Activated naive CD8-positive, alpha-beta T cell treated with anti-CD3 and anti-CD28 coated beads, Interleukin-2, amount 50 U/mL, for 24 hours (primary cell): ENCODE measurements at places on chromosomes 6 and 20.

DNA sequence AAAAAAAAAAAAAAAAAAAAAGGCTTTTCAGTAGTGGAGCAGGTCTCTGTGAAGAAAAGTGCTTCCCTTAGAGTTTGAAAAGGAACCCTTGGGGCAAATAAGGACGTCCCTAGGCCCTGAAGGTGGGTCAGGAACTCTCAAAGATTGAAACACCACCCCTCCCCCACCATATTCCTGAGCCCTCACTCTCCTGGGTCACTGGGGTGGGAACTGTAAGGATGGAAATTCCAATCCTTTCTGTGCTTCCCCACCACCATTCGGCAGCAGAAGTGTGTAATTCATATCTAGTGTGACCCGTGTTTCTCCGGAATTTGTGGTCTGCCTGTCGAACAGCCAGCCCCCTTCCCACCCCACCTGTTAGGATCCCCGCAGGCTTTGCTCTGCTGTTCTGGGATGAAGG, 12.3 kb downstream of the CDYL start:
- no peak for DNase-seq

- no peak for DNase-seq
Measured at GRCh38 chr20:20548527-20549266, 163.7 kb downstream of the RALGAPA2 start.

- no peak for DNase-seq
Measured at GRCh38 chr6:114735025-114735735, 392.4 kb upstream of the HS3ST5 start.

GRCh38 chr6:33904050-33904746, 100.4 kb upstream of the MLN start:
- peak; percentile 56 for DNase-seq

DNA sequence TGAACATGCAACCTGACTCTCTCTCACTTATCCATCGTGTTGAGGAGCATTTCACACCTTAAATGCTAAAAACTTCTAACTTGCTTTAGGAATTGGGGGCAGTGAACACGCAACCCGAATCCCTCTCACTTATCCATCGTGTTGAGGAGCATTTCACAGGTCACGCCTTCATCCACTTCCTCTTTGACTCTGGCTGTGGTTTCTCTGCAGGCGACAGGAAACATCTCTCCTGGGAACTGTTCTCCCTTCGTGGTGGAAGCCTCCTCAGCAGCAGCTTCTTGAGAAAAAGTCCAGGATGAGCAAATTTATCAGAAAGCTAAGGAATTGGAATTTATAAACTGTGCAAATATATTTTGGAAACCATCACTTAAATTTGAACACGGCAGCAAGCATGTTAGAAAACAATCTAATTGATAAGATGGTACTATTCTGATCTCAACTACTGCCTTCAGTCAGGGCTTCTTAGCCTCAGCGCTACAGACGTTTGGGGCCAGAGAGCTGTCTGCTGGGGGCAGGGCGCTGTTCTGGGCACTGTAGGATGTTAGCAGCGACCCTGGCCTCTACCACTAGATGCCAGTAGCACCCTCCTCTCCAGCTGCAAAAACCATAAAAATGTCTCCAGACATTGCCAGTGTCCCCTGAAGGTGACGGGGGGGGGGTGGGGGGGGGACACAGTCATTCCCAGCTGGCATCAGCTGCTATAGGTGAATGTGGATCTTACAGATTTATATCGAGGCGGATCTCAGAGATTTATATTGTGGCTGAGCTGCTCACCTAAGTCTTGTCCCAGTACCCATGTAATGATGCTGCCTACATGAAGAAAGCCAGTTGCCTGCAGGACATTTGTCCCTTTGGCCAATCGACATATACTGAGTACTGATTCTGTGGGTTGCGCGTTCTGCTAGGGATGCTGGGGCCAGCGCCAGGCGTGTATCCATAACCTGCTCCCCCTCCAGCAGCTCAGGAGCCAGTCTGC, 26.2 kb downstream of the CTCFL start:
- peak; percentile 39 for DNase-seq
